Prostate gland (tissue), 2 donors: ENCODE measurements at places on chromosomes 2 and 18.

GRCh38 chr2:157620956-157621355 lies 7.7 kb downstream of the ACVR1C start:
- no peak for DNase-seq

DNA sequence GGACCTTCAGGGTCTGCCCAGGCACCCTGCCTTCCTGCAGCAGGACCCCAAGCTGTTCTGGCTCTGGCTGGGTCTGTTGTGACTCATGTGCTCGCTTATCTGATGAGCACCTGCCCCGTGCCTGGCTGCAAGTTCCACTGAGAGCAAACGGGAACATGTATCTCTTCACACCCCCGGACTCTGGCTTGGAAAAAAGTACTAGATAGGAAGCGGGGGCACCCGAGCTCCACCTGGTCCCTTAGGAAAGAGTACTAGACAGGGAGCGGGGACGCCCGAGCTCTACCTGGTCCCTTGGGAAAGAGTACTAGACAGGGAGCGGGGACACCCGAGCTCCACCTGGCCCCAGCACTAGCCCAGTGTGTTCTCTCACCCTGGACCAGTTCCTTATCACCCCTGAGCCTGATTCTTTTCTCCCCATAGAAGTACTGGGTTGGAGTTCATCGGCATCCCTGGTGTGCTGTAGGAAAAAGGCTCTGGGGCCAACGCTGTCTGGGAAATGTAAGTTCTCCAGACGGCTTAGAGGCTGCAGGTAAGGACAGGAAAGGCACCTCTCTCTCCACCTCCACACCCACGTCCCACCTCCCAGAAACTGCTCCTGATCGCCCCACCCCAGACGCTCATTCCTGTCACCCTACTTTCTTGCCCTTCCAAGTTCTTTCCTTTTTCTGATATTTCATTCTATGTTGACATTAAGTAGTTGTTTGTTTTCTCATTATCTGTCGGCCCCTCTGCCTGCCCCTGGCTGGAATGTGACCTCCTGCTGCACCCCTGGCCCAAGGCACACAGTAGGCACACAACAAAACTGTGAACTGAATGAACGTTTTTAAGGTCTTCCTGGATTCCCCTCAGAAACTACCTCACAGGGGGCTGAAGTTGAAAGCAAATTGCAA lies 40.2 kb downstream of the HDAC4 start:
- no peak for DNase-seq

- DNase-seq = no peak
Observed at GRCh38 chr2:159650574-159650973, 34.2 kb upstream of the BAZ2B start.

DNA sequence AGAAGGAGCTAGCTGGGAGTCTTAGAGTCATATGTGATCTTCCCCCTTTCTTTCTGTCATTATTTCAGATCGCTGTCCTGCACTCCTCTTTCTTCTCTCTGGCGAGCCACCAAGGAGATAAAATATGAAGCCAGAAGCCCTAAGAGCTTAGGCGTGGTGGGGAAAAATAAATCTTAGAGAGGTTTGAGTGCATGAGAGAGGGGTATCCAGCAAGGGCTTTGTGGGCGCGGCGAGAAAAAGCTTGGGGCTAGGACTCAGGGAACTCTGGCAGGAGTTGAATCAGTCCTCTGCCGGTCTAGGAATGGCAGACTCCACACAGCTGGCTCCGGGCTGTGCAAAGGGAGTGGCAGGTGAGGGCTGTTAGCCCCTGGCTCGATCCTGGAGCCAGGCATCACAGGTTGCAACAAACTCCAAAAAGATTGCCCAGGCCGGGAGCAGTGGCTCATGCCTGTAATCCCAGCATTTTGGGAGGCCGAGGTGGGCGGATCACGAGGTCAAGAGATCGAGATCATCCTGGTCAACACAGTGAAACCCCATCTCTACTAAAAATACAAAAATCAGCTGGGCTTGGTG lies 20.1 kb upstream of the IGFBP5 start:
- no peak for DNase-seq

GRCh38 chr2:100831831-100832230 lies 11.9 kb downstream of the NPAS2 start:
- DNase-seq = no peak

- no peak for DNase-seq
Observed at GRCh38 chr2:55011831-55012671, 38.2 kb downstream of the RTN4 start.

GRCh38 chr2:44897406-44897805 lies 44.1 kb upstream of the SIX3 start:
- DNase-seq = no peak

DNA sequence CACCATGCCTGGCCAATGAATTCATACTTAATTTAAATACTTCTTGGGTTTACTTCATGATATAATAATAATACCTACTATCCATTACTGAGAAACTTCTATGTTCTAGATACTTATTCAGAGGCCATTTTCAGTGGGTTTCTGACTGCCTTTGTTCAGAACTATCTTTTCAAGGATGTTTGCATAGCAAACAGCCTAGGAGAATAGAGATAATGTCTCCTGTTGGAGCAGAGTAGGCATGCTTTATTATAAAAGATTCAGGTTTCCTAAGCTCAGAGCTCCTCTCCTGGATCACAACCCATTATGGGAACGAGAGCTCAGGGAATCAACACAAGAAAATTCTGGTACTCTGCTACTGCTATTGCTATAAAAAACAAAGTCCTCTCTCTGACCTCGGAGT lies 11.1 kb downstream of the FASTKD1 start:
- DNase-seq = no peak

DNA sequence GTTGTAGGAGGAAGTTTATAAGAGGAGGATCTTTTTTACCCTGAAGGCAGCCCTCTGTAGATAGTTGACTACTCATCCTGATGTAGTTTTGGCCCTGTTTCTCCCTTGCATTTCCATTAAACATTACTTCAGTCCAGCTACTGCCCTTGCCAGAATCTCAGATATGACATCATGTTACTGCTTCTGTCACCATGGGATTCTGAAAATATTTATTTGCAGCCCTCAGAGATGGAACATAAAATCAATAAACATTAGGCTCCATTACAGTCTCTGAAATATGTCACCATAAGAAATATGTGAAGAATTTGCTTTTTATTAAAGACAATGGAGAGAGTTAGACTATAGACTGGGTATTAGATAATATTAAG lies 68.7 kb upstream of the STK39 start:
- DNase-seq = no peak

DNA sequence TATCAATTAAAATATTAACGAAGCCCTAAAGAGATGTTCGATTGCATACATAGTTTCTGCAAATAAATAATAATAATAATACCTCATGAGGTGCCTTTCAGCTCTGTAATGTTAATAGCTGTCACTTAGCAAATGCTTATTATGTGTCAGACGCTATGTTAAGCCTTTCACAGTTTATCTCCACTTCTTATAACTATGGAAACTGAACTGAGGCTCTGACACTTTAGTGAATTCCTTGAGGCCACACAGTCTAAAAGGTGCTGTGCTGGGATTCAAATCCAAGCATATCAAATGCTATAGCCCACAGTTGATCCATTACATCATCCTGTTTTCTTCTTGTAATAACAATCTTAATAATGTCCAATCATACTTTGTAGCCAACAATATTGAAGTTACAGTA lies 1571.5 kb upstream of the NXPH2 start:
- no peak for DNase-seq

DNA sequence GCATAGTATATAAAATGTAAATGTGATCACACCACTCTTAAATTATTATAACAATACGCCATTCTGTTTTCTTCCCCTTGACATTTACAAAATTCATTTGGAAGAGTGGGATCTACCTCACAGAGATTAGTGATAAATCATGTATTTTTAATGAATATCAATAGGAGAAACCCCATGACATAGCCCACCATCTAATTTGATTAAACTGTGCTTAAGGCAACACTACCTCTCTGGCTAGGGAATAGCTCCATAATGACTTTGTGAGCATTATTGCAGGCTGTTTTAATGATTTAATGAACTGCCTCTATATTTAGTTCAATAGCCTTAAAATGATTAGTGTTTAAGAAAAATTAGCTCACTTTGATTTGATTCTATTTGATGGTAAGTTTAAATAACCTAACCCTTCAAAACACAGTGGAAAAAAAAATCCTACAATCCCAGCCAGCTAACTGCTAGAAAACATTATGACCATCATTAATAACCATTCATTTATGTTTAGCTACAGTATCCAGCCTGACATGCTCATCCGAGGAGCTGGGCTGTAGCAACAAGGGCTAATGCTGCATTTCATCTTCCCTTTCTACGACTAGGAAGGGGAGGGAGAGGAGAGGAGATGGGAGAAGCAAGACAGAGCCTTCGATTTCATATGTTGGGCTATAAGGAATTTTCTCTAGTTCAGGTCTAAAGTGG lies 75.3 kb upstream of the BCL11A start:
- no peak for DNase-seq

DNA sequence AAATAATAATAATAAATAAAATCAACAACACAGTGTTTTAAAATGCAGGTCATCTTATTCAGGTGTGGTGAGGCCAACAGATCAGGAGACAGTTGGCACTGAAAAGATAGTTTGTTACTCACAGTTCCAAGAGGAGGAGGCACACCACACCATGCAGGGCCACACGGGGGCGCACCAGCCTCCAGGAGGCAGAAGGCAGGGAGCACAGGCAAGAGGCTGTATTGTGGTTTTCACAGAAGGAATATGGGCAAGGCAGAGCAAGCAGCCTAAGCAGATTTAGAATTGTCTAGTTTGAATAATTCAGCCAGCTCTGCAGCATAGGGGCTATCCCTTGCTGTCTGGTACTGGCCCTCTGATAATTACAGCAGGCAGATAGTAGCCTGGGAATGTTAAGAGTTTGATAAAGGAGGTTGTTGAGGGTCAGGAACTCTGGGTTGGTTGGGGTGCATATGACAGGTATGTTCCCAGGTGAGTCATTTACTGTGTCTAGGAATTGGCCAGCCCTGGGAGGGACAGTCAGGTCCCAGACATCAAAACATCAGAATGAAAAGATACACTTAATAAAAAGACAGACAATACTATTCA lies 31.3 kb downstream of the KIAA2012 start:
- no peak for DNase-seq

GRCh38 chr2:145760781-145761649 lies 1241.1 kb upstream of the ZEB2 start:
- DNase-seq = no peak

- DNase-seq = peak; percentile 18
Observed at GRCh38 chr2:26970928-26971627, 641 bp downstream of the MAPRE3 start.

GRCh38 chr2:233202531-233202944 lies 48.9 kb upstream of the ATG16L1 start:
- no peak for DNase-seq

- no peak for DNase-seq
Observed at GRCh38 chr2:190859347-190860297, 21.0 kb upstream of the GLS start.

DNA sequence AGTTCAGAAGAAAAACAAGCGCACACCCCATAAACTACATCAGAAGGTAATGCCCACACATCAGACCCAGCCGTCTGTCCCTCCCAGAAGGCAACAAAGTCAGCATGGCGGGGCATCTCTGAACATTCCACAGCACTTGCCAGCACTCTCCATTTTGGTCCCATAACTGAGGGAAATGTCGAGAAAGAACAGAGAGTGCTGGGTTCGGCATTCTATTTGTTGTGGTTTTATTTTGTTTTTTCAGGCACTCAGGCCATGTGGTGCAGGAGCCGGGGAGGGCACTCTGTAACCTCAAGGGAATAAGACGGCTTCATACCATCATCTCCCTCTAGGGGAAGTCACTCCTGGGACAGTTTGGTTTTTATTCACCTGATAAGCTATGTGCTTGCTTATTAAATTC lies 156.0 kb downstream of the SEPTIN10 start:
- DNase-seq = no peak

- no peak for DNase-seq
Observed at GRCh38 chr18:35268821-35269220, 21.2 kb downstream of the ZSCAN30 start.

DNA sequence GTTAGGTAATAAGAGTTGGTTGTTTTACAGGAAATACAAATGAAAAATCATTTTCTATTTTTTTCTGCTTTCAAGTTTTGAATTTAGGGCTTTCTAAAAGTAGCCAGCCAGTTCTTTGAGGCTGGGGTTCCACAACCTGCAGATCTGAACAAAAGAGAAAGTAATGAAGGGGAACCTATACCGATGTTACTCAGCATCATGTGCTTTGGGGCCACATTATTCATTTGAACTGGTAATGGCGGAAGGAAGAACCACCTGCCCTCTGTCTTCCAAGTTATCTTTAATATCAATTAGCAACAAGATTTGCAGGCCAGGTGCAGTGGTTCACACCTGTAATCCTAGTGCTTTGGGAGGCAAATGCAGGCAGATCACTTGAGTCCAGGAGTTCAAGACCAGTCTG lies 12.9 kb upstream of the MRO start:
- DNase-seq = no peak

- DNase-seq = peak; percentile 81
Observed at GRCh38 chr18:22169011-22169888, at the start of gene GATA6. Gene GATA6, plus strand, starts transcription at chr18:22169589. Its CDS starts 1,556 bp downstream, at chr18:22171145.

- no peak for DNase-seq
Observed at GRCh38 chr18:75207310-75208154, 1.4 kb downstream of the PTGR3 start.

DNA sequence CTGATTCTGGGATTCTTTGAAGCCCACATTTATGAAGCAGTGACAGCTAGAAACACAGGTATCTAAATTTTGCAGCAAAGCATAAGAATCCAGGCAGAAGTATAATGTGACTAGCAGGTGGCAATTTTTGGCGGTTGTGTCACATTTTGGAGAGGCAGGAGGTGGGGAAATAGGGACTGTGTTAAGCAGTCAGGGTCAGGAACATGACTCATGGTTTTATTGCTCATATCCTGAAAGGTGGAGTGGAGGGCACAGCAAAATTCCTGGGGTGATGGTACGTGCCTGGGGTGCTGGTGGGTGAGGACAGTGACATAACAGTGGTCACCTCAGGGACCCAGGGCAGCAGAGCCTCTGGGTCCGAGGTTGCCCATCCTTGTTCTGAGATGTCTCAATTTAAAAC lies 63.5 kb upstream of the TTN start:
- no peak for DNase-seq

- DNase-seq = no peak
Observed at GRCh38 chr2:179255129-179255528, 9.5 kb downstream of the SESTD1 start.
